ENCODE measurements at places on chromosomes 4 and X. TPM values are rescaled to one million over a fixed set of nuclear protein-coding genes. Genes with fewer than 3 reads are reported as not detected.

DNA sequence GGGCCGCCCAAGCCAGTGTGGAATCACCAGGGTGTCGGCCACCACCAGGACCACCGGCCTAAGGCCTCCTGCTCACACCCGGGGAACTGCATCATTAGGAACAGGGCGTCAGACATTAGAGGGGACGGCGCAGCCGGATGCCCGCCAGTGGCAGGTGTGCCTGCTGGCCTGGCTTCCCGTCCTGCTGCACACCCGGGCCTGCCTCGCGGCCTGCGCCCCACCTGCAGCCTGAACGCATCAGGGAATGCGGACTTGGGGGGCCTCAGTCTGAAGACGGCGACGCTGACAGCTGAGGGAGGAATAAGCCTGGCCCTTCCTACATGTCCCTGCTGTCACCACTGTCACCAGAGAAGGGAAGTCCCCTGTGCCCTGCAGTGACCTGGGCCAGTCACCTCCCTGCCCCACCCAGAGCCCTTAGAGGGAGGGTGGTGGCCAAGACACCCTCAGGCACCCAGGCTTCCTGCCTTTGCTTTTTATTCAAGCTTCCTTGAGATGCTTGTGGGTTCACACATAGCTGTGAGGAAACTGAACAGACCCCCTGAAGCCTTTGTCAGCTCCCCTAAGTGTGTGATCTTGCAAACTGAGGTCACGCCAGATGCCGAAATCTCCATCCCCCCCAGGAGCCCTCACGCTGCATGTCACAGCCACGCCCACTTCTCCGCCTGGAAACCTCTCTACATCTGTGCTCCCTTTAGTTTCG, 3.2 kb downstream of the DGKQ start:
- DNase-seq, result no peak

DNA sequence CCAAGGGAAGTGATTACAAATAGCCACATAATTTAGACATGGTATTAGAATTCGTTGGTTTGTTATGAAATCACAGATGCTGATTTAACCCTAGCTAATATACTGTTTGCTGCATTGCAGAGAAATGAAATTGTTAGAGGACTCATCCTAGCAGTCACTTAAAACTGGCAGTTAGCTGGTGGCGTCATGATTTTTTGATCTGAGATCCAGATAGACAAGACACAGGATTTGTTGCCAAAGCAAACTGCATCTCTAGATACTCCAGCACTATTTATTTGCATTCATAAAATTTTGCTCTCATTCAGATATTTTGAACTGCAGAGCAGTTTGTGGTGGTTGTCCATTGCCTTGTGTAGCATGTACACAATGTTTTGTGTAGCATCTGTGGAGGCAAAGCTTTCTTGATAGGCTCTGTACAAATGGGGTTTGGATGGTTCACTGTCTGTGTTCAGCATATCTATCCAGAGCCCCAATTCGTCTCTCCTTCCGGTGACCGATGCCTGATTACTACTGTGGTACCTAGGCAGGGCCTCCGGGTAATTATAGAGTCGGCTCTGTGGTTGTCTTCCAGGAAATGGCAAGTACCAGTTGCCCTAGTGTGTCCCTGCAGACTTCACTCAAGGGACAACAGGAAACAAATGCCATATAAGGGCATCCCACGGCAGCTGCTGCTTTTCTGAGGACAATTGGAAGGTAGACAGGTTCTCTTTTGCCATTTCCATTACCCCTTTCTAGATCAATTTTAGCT, 30.1 kb upstream of the SPARCL1 start:
- no peak for DNase-seq

DNA sequence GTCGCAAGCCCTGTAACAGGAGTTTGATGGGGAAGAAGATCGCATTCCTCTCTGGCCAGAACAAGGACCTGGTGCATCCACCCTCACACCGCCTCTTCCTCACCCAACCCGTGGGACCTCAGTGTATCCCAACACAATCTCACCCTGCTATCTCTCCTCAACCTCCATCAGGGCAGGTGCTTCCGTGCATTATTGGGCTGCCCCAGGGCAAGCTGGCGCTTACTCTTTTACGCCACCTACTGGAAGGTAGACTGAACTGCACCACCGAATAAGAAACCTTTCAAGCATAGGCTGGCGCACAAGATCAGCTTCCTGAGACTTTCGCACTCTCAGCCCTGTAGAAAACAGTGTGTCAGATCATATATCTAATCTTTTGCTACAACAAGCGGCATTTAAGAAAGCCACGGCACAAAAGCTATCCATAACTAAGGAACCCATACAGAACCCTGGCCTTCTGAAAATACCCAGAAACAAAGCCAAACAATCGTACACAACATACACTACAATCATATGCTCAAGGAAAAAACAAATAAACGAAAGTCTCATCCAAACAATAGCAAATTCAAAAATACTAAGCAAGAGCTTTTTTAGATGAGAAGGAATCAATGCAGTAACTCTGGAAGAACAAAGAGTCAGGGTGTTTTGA, 209.3 kb downstream of the UGT8 start:
- DNase-seq, result no peak

DNA sequence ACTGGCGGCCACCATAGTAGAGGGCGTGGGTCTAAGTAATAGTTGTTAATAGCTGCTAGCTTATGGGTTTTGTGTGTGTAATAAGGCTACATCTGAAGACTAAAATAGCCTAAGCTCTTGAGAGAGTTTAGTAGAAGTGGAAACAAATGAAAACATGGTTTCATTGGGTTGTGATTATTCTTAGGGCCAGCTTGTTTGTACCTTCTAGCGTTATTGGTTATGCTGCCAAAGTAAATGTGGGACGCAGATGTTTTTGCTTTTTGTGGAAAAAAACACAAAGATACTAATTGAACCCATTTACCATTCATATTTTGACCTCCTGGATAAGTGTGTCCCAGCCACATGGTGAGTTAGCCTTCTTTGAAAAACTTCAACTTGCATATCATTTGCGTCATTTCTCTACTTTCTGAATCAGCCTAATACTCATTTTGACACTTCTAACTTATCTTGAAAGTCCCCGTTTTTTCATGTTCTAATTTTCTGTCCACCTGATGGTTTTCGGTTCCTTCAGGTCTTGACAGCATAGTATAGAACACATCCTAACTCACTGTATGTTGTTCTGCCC, 305.3 kb downstream of the FRMPD4 start:
- no peak for DNase-seq

- no peak for DNase-seq
Measured at GRCh38 chr4:154491341-154492271, at the start of gene DCHS2. TSS of gene DCHS2 (minus strand) at chr4:154491799. CDS start at chr4:154491355, 444 bp downstream.

The HSFX2 gene
- not detected for total RNA-seq

GRCh38 chr4:169179609-169180521, 90.9 kb downstream of the SH3RF1 start:
- no peak for DNase-seq

The SLC35A2 gene
- 33.3 TPM for total RNA-seq

DNA sequence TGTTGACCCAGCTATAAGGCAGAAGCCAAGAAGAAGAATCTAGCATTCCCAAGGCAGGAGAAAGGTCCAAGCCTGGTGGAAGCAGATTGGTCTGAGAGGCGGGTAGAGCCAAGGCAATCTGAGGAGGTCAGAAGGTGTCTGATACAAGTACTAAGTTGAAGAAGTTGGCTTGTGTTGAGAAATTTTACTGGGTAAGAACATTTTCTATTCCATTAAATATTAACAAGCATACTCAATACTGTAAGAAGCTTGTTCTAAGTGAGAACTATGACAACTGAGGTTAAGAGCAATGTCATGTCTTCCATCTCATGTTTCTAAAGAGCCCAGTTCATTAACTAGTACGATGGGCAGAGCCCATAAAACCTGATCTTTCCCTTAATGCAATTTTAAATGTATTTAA, 75.0 kb downstream of the FAM13A start:
- DNase-seq, result no peak

The SLC7A11 gene
- total RNA-seq, result 6.3 TPM

DNA sequence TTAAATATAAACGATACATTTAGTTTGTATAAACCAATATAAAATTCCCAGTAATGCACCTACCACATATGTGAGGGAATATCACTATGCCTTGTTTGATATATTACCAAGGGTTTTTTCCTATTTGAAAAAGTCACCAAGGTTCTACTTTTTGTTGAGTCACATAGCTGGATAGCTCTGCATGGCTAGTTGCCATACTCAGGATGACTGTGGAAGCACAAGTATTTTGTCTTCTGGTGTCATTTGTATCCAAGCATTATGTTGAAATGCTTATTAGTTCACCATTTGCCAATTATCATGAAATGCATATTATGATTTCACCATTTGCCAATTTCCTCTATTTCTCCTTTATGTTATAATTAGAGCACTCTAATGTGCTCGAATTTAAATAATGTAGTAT, 162.7 kb upstream of the TTC29 start:
- DNase-seq, result no peak

DNA sequence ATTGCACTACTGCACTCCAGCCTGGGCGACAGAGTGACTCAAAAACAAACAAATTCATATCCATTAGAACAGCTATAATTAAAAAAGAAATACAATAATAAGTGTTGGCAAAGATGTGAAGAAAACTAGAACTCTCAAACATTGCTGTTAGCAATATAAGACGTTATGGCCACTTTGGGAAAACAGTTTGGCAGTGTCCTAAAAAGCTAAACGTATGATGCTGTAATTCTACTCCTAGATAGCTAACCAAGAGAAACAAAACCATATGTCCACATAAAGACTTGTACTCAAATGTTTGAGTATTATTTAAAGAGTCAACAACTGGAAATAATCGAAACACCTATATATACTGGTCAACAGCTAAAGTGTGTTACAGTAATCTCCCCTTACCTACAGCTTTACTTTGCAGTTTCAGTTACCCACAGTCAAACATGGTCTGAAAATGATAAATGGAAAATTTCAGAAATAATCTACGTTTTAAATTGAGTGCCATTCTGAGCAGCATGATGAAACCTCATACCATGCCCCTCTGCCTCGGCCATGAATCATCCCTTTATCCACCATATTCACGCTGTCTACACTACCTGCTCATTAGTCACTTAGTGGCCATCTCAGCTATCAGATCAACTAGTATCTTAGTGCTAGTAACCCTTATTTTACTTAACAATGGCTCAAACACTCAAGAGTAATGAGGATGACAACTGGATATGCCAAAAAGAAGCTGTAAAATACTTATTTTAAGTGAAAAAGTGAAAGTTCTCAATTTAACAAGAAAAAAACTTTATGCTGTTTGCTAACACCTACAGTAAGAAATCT, 4.9 kb downstream of the ELF2 start:
- no peak for DNase-seq

DNA sequence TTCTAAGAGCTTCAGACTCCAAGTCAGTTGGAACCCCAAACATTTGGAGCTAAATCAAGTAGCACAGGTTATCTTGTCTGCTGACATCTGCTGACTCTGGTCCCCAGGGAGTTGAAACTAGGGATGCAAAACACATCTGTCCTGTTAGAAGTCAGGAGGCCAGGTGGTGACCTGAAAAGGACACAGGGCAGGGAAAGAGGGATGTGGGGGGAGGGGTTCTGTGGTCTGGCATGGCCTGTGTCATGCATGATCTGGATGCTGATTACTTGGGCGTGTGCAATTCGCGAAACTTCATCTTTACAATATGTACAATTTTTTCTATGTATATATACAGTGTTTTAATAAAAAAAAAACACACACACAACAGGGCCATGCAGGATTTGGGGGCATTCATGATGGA, 55.3 kb downstream of the FHDC1 start:
- DNase-seq, result no peak

The TRIM75 gene
- total RNA-seq, result not detected

DNA sequence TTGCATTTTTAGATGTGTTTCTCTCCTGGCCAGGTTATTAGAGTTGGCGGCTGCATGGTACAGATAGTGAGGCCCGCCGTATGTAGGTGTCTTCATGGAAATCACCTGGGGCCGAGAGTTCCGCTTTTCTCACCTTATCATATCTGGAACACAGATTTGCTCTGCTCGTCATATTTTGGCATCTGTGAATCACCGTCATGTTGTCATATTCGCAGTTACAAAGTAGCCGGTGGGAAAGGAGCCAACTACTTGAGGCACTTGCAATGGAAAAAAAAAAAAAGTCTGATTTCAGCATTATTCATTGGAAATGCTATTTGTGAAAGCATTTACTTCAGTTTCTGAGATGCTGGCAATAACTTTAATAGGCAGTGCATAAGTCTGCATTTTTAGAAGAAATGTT, 1715.2 kb upstream of the TENM3 start:
- DNase-seq, result no peak

DNA sequence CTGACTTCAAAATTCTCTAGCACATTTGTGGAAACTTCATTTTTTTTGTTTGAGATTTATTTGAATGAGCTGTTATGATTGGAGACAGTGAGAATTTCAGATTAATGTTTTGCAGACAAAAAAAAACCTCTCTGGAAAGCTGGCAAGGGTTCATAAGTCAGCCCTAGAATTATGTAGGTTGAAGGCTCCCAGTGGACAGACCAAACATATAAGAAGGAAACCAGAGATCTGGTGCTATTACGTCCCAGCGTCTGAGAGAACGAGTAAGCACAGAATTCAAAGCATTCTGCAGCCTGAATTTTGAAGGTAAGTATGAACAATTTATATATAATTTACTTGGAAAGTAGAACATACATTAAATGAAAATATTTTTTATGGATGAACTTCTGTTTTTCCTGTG, at the start of gene AGTR2:
Gene AGTR2, plus strand, starts transcription at position 234 of the 400 bp plus-strand sequence. CDS start 1,537 bp downstream, outside the sequence.
- no peak for DNase-seq

DNA sequence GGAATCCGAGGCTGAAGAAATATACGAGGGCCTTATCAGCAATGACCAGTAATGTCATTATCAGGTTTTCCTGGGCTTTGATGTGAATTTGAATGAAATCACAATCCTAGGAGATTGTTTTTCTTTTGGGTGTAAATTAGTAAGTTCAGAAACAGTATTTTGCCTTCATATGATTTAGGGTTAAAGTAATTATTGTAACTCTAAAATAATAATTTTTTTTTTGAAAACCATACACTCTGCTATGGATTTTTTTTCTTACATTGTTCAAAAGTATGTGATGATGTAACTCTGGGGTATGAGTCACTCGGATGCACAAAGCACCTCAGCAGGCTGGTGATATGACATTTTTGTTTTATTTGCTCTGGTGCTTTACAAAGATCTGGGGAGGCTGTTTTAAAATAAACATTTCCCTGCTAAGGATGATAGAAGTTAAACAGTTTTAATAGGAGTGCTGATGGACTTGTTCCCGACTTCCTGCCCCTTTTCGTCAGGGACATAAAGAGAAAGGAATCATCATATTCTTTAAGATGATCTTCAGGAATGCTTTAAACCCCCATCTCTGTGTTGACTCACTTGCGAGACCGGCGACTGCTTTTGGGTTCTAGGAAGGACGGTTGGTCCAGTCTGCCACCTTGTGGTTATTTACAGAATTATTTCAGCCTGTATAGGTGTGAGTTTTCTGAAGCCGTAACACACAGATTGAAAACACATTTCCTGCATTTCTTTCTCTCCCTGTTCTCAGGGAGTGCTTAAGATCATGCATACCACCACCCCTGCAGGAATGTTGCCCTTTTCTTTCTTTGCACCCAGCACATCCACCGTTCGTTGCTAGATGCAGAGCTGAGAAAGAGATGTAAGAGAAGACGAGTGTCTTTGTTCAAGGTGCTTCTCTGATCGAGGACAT, 72.5 kb downstream of the RAPGEF2 start:
- DNase-seq, result no peak

- DNase-seq, result no peak
Measured at GRCh38 chr4:25104591-25104990, 55.7 kb downstream of the SEPSECS start.

- DNase-seq, result no peak
Measured at GRCh38 chr4:6056976-6057766, 38.9 kb upstream of the C4orf50 start.

The PSAPL1 gene
- total RNA-seq, result 1.2 TPM
